Posterior cingulate gyrus (tissue), 11 donors: ENCODE measurements at places on chromosomes 12 and 14.
A peak's percentile ranks its signal among the peaks of the same experiment; 100 is the strongest.

GRCh38 chr14:103739466-103739792 lies 23.8 kb downstream of the ZFYVE21 start:
- no peak for DNase-seq

- DNase-seq: no peak
These were observed 3.1 kb downstream of the MTHFD1 start for GRCh38 chr14:64391113-64391725.

DNA sequence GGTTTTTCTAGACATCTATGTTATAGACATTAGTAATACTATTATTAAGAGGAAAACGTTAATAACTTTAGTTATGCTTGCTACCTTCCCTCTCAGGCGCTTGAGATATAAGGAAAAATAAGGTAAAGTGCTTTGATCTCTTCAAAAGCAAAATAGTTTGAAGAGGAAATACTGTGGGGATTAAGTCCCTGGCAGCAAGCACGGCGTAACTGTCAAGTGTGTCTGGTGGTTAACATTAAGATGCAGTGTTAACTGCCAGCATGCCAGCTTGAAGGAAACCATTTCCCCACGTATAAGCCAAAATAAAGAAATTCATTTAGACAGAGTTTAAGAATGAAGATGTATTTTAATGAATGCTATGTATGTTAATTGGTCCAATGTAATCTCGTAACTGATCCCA lies 31.8 kb downstream of the PELI2 start:
- no peak for DNase-seq

GRCh38 chr14:36069535-36069900 lies 107.0 kb downstream of the PTCSC3 start:
- DNase-seq: peak; percentile 18

GRCh38 chr12:93746572-93747168 lies 69.5 kb downstream of the CRADD start:
- DNase-seq: no peak

DNA sequence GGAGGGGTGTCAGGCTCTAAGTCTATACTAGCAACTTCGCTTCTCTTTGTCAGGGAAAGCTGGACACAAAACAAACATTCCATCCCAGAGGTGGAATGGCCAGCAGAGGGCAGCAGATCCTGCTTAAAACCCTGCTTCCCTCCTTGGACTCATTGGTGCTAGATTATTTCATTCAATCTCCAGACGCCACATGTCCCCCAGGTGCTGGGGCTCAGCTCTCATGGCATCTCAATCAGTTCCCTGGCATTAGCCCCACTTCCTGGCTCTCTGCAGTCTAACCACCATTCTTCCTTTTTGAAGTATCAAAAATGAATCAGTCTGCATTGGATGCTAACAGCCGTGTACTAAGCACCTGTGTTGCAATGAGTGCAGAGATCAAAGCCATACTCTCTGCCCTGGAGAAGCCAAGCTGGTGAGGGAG lies 8.1 kb upstream of the PPP1R1A start:
- peak; percentile 70 for DNase-seq

- DNase-seq: no peak
These were observed 313.0 kb downstream of the CEP128 start for GRCh38 chr14:80628547-80628946.

GRCh38 chr12:108620236-108620879 lies 13.3 kb downstream of the SELPLG start:
- no peak for DNase-seq

DNA sequence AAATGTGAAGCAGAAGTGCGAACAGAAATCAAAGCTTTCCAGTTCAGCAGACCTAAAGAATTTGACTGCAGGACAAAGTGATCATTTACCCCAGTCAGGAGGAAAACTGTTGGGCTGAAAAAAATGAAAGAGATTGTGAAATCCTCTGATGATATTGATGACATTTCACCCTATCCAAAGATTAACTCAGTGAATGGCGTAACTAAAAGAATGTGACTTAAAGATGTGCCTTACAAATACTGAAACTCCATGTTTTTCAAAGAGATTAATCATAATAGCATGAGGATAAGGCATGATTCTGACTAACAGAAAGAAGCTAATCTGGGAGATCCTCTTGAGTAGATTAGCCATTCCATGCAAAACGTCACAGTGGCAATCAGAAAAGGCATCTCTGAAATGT lies 225.6 kb downstream of the DUSP6 start:
- DNase-seq: no peak

- no peak for DNase-seq
These were observed 87.3 kb downstream of the RFX4 start for GRCh38 chr12:106670131-106670530.

GRCh38 chr12:53380104-53380793 lies at the start of gene SP1:
Gene SP1, plus strand, starts transcription at chr12:53380176. Its CDS starts 116 bp downstream, at chr12:53380292.
- DNase-seq: peak; percentile 97

DNA sequence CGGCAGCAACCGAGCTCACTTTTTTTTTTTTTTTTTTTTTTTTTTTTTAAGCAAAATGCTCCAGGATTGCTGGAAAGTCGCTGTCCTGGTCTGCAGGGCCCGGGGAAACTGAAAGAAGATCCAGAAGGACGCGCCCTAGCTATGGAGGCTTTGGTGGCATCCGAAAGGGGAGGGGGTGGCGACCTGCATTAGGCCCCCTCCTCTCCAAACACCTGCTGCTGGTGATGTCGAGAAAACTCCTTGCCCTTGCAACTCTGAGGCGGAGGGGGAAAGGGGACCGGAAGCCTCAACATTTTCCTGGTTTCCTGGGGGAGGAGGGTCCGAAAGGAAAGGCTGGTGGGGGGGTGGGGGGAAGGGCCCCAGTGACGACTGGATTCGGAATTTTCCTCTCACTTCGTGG lies 421.1 kb downstream of the VRK1 start:
- DNase-seq: no peak

- no peak for DNase-seq
These were observed 30.5 kb upstream of the SLC10A1 start for GRCh38 chr14:69827560-69827959.

GRCh38 chr12:77299910-77300669 lies 234.7 kb upstream of the E2F7 start:
- DNase-seq: no peak

GRCh38 chr14:74804219-74804825 lies 41.2 kb downstream of the YLPM1 start:
- no peak for DNase-seq
